ENCODE measurements at places on chromosomes 7 and 10.

DNA sequence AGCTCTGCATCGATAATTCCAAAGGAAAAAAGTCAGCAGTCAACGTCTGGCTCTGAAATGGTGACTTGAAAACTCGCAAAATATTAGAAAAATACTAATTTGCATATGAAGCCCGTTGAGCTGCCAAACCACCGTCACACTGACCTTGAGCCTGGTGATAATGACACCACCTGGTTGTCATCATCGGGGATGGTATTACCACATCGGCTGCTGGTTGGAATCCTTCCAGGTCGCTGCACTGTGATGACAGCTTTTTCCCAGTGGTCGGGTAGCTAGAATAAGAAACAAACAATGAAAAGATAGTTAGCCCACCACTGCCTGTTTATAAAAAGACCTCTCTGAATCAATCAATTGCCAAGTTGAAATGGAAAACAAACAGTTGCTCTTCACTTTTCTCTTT is 41.6 kb downstream of the LAMB1 start:
- DNase-seq: no peak

- peak; percentile 41 for DNase-seq
These were observed 185.2 kb downstream of the AVL9 start for GRCh38 chr7:32680259-32681173.

GRCh38 chr10:73756183-73756582 is 12.0 kb downstream of the SEC24C start:
- DNase-seq: no peak

- no peak for DNase-seq
These were observed 26.7 kb upstream of the CUX1 start for GRCh38 chr7:101790566-101791293.

DNA sequence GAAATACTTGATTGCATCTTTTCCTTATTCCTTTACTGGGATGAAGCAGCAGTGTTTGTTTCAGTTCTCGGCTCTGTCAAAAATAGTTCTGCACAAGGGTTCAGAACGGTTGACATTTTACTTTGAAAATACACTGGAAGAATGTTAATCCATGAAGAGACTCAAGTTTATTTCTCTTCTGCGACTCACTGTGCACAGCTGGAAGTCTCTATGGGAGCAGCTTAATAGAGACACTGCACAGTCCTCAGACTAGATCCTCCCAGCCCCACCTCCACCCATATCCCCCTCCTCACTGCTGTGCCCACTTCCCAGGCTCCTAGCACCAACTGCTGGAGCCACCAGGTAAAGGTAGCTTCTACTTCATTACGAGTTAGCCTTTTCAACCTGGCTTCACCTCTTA is 517.8 kb downstream of the GRID1 start:
- no peak for DNase-seq

All from mucosa of descending colon (tissue), 3 donors.